HL-60 (cell line): ENCODE measurements at places on chromosomes 12 and 14.
A peak's percentile ranks its signal among the peaks of the same experiment; 100 is the strongest.

DNA sequence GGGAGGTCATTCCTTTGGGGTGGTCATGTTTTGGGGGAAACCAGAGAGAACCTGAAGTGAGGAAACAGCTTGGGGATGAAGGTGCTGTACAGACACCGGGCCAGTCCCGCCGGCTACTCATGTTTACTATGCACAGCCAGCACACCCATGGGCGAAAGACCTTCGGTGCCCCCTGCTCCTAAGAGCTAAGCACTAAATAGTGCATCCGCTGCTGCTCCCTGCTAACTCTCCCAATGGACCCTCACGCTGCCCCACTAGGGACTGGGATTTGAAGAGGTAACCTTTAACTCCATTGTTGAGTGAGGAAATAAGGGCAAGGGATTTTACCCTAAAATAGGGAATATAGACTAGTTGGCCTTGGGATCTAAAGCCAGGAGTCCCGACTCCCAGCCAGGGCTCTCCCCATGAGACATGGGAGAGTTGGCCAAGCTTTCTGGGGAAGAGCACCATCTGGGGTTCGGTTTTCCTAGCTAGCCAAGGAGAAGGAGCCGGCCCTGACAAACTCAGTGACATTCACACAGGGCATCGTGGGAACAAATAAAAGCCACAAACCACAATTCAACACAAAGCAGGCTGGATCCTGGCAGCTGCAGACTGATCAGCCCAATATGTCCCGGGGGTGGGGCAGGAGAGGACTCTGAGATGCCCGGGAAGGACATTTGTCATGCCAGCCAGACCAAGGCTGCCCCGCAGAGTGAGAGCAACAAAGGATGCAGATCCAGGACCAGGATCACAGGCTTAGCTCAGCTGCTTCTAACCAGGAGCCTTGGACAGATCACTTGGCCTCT lies 91.7 kb downstream of the SINHCAF start:
- no peak for DNase-seq

DNA sequence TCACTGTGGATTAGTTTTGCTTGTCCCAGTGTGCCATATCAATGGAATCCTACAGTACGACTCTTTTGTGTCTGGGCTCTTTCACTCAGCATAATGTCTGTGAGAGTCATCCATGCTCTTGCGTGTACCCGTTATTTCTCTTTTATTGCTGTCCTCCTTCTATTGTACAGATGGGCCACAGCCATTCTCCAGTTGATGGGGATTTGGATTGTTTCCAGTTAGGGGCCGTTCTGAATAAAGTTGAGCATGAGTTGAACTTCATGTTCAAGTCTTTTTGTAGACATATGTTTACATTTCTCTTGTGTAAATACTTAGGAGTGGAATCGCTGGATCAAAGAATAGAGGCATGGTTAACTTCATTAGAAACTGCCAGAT lies 38.3 kb downstream of the MYO1H start:
- DNase-seq: no peak

- DNase-seq: no peak
These were observed 89.2 kb downstream of the PDZRN4 start for GRCh38 chr12:41277100-41277945.

DNA sequence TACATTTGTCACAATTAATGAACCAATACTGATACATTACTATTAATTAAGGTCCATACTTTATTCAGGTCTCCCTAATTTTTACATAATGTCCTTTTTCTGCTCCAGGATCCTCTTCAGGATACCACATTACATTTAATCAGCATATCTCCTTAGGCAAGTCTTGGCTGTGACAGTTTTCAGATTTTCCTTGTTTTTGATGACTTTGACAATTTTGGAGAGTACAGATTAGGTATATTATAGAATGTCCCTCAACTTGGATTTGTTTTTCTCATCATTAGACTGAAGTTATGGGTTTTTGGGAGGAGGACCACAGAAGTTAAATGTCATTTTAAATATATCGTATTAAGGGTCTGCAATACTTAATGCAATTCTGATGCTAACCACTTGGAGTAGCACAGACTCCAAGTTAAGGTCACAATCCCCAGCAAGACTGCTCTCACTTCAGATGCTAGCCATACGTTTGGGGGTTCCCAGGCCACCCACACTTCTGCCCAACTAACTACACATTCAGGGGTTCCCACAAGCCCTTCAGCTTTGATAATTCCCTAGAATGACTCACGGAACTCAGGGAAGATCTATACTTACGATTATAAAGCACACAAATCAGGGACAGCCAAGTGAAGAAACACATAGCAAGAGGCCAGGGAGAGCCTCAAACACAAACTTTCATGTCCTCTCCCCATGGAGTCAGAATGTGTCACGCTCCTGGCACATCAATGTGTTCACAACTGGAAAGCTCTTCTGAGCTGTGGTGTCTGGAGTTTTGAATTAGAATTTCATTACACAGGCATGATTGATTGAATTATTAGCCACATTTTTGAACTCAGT lies 17.0 kb upstream of the NUBPL start:
- DNase-seq: no peak

DNA sequence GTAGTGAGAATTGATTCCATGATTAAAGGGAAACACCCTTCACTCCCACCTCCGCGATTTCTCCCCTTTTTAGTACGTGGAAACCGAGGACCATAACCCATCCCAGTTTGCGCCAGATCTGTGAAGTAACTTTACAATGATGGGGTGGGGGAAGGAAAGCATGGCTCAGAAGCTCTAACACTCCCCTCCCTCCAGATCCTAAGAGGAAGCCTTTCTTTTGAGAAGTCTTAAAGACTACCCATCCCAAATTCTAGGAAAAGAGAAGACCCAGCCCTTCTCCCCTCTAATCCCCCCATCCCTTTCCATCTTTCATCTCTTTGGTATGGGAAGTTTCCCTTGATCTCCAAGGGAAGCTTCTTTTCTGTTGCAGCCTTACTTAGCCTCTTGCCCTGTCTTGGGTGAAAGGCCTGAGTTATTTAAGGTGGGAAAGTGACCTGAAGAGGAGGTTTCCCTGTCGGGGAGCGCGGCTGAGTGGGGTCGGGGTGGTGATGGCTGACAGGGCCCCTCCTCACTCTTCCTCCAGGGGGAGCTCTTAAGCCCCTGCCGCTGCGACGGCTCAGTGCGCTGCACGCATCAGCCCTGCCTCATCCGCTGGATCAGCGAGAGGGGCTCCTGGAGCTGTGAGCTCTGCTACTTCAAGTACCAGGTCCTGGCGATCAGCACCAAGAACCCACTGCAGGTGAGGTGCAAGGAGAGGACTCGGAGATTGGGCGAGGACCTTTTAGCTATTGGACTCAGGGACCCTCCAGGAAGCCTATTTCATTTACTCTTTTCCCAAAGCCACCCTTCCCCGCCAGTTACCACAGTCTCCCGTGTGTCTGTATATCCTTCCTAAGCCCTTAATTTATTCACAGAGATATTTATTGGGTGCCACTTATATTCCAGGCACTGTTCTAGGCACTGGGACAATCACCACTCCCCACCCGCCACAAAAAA lies 1.8 kb downstream of the MARCHF9 start:
- peak; percentile 67 for DNase-seq

- no peak for DNase-seq
These were observed 289.5 kb downstream of the TMEM132D start for GRCh38 chr12:129614221-129614885.

DNA sequence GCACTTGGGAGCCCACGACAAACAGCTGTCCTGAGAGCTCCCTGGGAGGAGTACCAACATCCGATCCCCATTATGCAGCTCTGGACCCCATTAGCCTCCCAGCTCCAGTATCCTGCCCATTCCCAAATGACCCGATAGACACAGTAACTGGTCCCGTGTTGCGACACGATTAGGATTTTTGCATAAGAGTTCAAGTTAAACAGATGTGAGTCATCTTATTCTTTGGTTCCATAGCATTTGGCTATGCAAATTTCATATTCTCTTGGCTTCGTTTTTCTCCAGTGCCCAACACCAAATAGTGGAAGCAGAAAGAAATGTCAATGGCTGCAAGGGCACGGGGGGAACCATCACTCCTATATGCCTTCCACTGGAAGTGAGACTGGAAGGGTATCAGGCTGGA lies 43.0 kb upstream of the LRRC10 start:
- DNase-seq: no peak

DNA sequence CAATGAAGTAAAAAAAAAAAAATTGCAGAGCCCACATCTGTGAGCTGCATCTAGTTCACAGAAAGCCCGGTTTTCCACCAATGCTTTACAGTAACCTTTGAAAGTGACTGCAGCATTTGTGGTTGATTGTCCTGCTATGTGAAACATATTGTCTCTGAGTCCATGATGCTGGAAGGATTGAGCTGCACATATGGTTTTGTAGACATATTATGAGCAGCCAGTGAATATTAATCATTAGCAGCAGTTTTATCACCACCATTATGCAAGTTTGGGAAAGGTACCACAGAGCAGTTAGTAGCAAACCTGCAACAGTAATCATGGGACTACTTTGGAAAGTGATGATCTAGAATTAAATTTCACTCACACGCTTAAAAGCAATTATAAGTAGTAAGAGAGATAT lies 151.5 kb upstream of the PRICKLE1 start:
- no peak for DNase-seq

DNA sequence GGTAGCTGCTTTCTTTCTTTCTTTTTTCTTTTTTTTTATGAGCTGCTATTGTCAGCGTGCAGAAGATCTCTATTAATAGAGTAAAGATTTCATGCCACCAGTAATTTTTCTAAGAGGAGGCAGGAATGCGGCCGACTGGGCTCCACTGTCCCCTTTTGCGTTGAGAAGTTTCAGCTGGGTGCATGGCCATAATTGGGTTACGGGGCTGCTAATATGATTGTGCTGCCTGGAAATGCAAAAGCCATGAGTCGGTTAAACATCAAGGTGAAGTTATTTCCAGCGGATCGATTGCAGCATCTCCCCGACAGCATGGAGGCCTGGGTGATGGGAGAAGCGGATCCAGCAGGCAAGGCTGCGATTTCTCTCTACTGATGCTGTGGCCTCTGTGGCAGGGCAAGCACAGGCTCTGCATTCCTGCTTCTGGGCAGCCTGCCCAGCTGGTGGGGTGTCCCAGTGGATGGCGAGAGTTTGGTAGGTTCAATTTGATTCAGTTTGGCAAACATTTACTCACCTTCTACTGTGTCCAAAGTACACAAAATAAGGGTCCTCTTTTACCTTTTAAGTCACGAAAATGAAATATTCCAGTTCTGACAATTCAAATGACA lies 54.4 kb upstream of the PRMT8 start:
- no peak for DNase-seq

- no peak for DNase-seq
These were observed 24.2 kb downstream of the FGD4 start for GRCh38 chr12:32423559-32423958.

- no peak for DNase-seq
These were observed 91.7 kb upstream of the DIO3 start for GRCh38 chr14:101469382-101470247.

GRCh38 chr12:11702959-11703358 lies 53.5 kb downstream of the ETV6 start:
- DNase-seq: no peak

GRCh38 chr14:64871344-64871743 lies 8.4 kb downstream of the SPTB start:
- no peak for DNase-seq

DNA sequence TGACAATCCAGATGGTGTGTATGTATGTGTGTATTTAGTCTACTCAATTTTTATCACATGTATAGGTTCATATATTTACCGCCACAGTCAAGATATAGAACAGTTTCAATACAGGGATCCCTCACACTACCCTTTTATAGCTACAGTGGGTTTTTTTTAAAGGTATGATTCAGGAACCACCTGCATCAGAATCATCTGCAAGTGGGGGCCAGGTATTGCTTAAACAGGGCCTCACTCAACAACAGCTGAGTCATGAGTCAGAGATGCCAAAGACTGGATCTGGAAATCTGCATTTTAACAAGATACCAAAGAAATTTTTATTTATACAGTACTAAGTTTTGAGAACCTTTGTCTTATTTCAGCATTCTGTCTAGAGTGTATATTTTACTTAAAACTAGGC lies 117.6 kb downstream of the SLC35F4 start:
- DNase-seq: no peak

DNA sequence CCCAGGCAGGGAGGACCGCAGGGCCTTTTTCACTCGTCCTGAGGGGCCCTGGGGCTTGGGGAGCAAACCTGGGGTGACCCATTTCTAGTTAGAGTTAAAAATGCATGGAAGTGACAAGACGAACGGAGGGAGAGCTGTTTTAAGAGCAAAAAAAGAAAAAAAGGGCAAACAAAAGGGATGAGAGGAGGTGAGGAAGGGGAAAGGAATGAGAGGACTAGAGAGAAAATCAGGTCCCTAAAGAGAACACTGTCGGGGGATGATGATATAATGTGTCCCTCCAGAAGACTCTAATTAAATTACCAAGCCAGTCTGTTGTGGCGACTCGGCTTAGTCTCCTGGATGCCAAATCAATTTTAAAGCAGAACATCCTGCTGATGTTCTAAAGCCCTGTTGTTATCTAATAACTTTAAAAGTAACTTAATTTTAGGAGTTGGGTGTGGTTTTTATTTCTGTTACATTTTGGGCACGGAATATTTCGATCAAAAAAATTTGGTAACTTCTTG lies 1.1 kb downstream of the ANO6 start:
- no peak for DNase-seq
